Left hindlimb (tissue), 1 donor: ENCODE measurements at places on chromosomes 3 and 15.

- DNase-seq, result no peak
These were observed 178.0 kb upstream of the UMPS start for GRCh38 chr3:124552224-124552623.

- no peak for DNase-seq
These were observed 38.3 kb downstream of the IFT57 start for GRCh38 chr3:108183971-108184370.

DNA sequence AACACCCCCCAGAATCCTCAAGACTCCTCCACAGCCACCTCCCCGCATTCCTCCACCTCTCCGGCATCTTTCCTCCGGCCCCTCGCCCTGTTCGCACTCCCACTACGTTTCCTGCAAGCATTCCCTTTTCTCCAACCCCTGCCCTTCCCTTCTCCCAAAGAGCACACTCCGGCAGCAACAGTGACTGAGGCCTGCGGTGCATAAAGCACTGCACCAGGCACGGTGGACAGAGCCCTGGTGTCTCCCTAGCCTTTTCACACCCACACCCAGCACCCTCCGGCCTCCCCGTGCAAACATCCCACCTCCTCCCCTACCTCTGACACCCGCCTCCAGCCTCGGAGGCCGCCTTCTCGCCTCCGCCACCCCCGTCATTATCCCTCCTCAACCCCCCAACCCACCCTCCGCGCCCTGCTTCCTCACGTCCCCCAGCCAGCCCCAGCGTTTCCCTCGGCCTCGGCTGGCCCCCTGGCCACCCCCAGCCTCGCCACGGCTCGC is 577 bp downstream of the ZNF148 start:
- no peak for DNase-seq

GRCh38 chr3:118802325-118803095 is 232.1 kb downstream of the IGSF11 start:
- no peak for DNase-seq

DNA sequence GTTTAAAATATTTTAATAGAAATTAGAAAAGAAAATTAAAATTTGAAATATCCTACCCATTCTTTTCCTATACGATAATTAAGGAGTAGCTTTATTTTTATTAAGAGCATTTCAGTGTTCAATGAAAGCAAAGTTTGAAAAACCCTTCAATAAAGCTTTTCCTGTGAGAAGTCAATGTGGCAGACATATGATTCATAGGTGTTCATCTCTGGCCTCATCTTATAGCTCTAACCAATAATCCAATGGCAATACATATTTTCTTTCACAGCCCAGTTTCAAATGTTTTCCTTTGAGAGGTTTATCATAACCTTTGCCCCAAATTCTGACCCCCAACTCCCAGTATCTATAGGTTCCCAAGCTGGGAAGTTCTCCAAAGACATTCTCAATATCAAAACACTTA is 8.3 kb downstream of the KPNA1 start:
- no peak for DNase-seq

GRCh38 chr3:94416768-94417167 is 353.9 kb downstream of the NSUN3 start:
- no peak for DNase-seq

DNA sequence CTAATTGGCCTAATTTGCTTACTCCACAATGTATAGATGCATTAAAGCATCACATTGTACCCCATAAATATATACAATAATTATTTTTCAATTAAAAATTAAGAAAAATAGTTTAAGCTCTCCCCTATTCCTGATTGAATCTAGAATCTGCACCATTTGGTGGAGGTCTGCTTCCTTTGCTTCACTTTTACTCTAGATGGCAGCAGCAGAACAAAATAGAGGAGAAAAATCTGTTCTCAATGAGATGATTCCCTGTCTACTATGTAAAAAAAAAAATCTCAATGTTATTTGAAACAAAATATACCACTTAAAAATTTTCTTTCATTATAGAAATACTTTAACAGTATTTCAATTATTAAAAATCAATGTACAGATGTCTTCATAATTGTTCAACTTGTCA is 109.6 kb upstream of the FXR1 start:
- DNase-seq, result no peak

GRCh38 chr3:181839916-181840297 is 128.2 kb downstream of the SOX2 start:
- DNase-seq, result no peak

DNA sequence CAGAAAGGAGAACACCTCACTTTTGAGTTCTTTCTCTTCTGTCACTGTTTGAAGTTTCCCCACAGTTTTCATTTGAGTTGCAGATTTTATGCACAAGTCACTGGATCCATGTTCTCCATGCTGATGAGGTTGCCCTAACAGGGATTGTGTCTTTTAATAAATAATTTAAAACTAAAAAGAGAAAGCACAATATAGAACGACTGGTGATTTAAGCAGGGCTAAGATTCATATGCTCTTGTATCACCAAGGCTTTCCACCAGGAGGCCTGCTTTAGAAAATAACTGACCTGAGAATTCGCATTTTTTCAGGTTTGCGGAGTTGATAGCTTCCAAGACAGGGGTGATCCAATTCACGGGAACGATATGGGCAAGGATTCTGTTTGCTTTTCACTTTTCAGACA is 252.0 kb upstream of the VEPH1 start:
- no peak for DNase-seq

GRCh38 chr3:52787246-52787645 is 7.3 kb upstream of the ITIH3 start:
- DNase-seq, result no peak

DNA sequence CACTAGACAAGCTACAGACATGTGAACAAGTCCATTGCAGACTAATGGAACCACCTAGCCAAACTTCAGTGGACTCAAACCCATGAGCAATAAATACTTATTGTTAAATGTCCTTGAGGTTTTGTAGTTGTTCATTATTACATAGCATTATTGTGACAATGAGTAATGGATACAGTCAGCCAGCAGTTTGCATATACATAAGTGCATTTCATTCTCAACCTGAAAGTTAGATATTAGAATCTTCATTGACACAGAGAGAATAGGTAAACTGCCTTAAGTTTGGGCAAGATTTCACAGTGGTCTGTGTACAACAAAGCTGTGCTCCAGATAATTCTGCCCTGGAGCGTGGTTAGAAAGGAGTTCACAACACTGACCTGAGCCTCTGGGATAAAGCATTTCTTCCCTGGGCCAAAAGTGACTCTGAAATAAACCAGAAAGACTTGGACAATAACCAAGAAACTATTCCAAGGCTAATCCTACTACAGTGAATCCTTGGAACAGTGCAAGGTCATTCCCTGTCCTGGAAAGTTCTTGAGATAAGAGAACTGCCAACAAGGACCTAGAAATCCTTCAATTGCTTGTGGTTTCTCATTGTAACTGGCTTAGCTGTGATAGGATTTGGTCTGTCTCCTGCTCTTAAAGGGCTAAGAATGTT is 225.5 kb upstream of the STT3B start:
- no peak for DNase-seq

GRCh38 chr3:81974751-81975150 is 213.3 kb upstream of the GBE1 start:
- no peak for DNase-seq

DNA sequence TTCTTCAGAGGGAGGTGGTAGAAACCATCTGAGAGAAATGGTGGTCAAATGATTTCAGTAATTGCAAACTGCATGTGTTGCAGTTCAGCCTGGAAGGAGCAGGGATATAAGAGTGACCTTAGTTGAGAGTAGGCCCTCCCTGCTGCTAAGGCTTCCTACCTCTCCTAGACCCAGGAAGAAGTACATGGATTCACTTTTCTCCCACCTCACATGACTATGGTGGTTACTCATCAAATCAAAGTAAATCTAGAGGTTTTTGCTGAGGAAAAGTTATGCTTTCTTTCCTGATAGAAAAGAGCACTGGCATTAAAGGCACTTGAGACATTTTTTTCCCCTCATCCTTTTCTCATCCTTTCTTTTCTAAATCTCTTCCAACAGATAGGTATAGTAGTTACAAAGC is 43.2 kb upstream of the LEKR1 start:
- DNase-seq, result no peak

DNA sequence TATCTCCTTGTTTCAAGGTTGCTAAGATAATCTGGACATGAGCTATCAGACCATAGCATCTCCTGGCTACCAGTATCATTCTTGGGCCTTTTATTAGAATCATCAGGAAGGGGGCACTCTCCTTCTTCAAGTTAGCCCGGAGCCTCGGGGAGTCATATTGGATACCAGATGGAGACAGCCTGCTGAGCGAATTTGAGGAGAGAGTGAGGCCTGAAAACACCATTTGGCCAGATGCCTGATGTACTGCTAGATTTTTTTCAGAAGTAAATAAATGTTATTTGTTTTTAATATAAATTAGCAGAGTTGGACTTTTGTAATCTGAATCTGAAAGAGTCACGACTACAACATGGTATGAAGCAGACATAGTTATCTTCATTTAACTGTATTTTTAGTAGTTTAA is 848.6 kb downstream of the IGSF11 start:
- DNase-seq, result no peak

DNA sequence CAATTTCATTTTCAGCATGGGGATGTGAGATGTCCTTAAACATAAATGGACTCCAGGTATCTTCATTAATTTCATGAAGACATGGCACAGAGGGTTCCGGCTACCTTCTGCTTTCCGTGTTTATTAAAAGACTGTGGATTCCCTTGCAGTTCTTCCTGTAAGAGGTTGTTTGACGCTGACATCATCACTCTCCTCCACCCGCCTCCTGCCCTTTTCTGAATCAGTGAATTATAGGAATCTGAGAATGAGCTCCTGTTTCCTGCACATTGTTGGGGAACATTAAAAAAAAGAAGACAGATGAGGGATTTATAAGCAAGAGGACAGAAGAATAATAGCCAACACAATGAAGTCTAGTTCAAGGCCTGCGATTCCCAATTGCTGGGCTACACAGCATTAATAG is 191.3 kb downstream of the LPP start:
- DNase-seq, result no peak

DNA sequence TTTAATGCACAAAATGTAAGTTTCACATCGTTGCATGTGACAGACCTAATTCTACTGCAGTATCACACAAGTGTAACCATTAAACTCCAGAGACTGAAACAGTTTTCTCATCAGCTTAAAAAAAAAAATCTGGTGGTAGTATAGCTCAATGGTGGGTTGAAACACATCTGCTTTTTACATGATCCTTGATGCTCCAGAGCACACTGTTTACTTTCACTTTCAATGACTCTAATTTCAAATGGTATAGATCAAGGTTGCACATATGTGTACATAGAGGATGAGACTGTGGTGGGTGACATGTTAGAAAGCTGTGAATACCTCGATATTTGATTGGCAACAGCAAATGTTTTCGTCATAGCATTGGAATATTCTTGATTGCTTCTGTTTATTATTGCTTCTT is 22.4 kb downstream of the MCTP2 start:
- DNase-seq, result no peak
